ENCODE measurements at places on chromosomes 12 and 14. TPM values are rescaled to one million over a fixed set of nuclear protein-coding genes. Genes with fewer than 3 reads are reported as not detected.

ZBTB39 gene
- total RNA-seq: 5.0 TPM

CLEC4C gene
- total RNA-seq: not detected

CHST11 gene
- 54.3 TPM for total RNA-seq

RIMBP2 gene
- total RNA-seq: not detected

GRCh38 chr12:125983784-125984500, 918.7 kb downstream of the AACS start:
- DNase-seq: no peak

- no peak for DNase-seq
Observed at GRCh38 chr12:96206936-96207662, 12.9 kb downstream of the ELK3 start.

DNA sequence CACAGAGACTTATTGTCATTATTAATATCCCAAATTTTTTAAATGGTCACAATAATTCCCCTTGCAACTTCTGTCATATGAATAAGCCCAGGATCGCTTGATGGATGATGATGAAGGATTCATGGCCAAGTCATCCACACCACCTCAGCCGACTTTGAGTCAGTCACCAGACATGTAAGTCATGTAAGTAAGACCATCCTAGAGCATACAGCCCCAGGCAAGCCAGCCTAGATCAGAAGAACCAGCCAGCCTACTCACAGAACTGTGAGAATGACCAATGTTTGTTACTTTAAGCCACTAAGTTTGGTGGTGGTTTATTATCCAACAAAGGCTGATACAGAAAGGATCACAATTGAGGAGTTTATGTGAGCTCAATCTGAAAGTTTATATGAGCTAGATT, 341.8 kb downstream of the NRXN3 start:
- DNase-seq: no peak

GRCh38 chr14:59771577-59771976, 99.0 kb downstream of the RTN1 start:
- peak; percentile 70 for DNase-seq

DNA sequence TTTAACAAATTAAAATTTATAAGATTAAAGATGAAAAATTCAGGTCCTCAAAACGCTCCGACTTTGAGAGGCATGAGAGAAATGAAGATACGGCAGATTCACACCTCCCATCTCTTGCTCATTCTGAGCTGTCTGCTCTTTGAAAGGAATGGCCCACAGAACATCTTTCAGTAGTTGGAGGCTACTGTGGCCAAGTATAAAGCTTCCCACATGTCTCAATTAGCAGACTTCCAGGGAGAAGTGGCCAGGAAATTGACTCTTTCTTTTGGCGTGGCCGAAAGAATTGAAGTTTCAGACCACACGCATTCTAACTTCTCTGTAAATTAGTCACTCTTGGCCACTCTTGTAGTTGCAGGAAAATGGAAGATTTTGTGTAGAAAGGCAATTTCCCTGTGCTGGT, 129.2 kb downstream of the DIP2B start:
- peak; percentile 82 for DNase-seq

DNA sequence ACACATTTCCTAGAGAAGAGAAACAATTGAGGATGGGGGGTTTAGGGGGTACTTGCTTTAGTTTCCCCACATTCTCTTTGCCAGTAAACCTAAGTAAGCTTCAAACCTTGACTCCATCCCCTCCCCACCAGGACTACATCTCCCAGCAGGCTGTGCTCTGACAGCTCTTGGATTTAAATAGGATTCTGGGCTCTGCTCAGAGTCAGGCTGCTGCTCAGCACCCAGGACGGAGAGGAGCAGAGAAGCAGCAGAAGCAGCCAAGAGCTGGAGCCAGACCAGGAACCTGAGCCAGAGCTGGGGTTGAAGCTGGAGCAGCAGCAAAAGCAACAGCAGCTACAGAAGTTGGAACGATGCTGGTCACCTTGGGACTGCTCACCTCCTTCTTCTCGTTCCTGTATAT, 20.6 kb downstream of the RDH12 start:
- DNase-seq: peak; percentile 12

- DNase-seq: no peak
Observed at GRCh38 chr14:77844802-77845201, 44.9 kb downstream of the ADCK1 start.

DNA sequence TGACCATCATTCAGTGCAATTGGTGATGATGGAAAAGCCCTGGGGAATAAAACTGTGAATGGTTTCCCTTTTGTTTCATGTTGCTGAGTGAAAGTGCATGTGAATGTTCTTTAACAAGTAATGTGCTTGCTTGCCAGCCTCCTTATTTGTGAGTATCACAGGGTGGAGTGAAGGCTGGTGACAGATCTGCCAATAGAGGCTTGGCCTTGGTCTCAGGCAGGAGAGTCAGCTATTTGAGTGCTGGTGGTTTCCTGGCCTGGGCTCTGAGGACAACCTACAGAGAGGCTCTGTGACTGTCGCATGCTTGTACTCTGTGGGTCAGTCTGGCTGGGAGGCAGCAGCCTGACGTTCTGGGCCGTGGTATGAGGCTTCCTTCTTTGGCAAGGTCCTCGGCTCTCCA, 20.7 kb downstream of the KRT85 start:
- DNase-seq: no peak

Data from HT1080 (cell line).